Body of pancreas (tissue), 4 donors: ENCODE measurements at places on chromosomes 7 and 10. TPM values are rescaled to one million over a fixed set of nuclear protein-coding genes. Genes with fewer than 3 reads are reported as not detected.

DNA sequence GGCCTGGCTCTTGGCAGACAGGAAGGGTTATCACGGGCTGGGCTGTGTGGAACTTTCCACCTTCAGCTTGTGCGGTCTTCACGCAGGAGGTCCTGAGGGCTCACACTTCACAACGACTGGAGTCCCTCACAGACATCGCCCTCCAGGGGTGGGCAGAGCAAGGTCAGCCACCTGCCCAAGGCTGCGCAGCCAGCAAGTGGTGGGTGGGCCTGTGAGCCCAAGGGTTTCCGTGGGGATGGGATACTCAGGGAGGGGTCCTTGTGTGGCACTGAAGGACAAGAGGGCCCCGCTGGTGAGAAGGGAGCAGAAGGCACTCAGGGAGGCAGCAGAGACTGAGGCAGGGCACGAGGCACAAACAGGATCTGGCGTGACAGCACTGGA lies 22.0 kb downstream of the PDIA4 start:
- peaks cover 19% of the 10 kb centered on the region for H3K36me3 ChIP-seq
- H3K4me3 ChIP-seq = no peak overlapping the region
- H3K27ac ChIP-seq = no peak overlapping the region
- H3K27me3 ChIP-seq = no peaks in the 10 kb centered on the region

- H3K36me3 ChIP-seq = no peaks in the 10 kb centered on the region
- no peak overlapping the region for H3K4me3 ChIP-seq
- H3K4me1 ChIP-seq = no peaks in the 10 kb centered on the region
- DNase-seq = no peak
Measured at GRCh38 chr10:119090026-119090795, 9.6 kb upstream of the EIF3A start.

- H3K27ac ChIP-seq = no peak overlapping the region
- DNase-seq = no peak
- H3K36me3 ChIP-seq = no peaks in the 10 kb centered on the region
Measured at GRCh38 chr10:119325131-119325530, 117.8 kb downstream of the GRK5 start.

PAPOLB gene
- not detected for total RNA-seq

- no peaks in the 10 kb centered on the region for H3K4me1 ChIP-seq
- H3K27ac ChIP-seq = no peak overlapping the region
- H3K4me3 ChIP-seq = no peak overlapping the region
- no peaks in the 10 kb centered on the region for H3K27me3 ChIP-seq
Measured at GRCh38 chr7:7438851-7439250, 96.8 kb downstream of the COL28A1 start.

TDRD1 gene
- total RNA-seq = 0.99 TPM

GRCh38 chr10:14126697-14127440 lies 203.9 kb downstream of the FRMD4A start:
- no peak overlapping the region for H3K27ac ChIP-seq
- no peak overlapping the region for H3K4me3 ChIP-seq
- no peaks in the 10 kb centered on the region for H3K27me3 ChIP-seq
- H3K4me1 ChIP-seq = no peaks in the 10 kb centered on the region

DNA sequence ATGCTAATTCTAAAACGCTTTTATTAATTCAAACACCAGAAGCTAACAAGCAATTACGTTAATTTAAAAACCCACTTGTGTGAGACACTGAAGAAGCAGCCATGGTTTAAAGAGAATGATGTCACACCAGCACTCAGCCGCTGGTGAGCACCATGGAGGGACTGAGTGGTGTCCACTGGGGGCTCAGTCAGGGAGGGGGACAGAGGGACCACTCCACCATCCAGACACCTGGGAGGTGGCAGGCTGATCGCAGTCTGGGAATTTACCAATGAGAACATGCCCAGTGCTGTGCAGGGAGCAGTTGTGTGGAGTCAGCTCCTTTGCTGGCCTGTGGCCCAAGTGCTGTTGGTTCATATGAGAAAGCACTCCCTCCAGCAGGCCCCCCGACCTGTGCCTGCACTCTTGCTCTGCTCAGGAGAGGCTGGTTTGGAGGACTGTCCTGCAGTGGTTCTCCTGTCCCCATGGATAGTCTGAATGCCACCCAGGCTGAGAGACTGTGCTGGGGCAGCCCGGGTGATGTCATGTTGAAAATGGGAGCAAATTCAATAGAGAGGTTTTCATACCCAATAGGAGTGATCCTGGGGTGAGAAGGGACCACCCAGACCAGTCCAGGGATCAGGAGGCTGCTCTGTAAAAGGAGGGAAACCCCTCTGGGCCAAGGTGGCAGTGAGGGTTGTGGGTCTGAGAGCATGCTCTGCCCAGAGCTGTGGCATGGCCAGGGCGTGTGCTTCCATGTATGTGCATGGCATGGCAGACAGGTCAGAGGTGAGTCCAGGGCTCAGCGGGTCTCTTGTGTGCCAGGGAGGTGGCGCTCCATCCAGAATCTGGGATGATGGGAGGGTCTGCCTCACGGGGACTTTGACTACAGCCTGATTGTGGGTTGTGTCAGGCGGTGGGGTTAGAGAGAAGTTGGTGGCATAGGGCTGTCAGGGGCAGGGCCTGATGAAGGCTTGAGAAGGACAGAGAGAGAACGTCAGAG lies 12.7 kb downstream of the ADCY1 start:
- H3K36me3 ChIP-seq = no peaks in the 10 kb centered on the region
- H3K4me3 ChIP-seq = no peak overlapping the region
- H3K4me1 ChIP-seq = no peaks in the 10 kb centered on the region
- H3K27ac ChIP-seq = no peak overlapping the region

DNA sequence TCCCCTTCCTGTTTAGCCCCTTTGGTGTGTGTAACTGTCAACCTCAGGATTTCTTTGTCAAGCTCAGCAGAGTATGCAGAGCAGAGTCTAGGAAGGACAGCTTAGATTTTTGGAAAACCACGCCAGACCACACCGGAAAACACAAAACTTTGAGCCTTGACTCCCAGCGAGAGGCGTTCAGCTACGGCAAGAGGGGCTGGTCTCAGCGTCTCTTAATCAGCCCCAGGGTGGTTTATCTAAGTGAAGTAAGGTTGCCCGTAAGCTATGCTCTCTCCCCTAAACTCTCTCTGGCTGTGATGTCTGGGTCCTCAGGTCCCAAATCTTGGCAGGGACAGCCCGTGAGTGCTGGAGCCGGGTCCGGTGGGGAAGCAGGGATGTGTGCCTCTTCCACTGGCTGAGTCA lies 230.9 kb downstream of the KLF6 start:
- DNase-seq = no peak
- H3K27ac ChIP-seq = no peak overlapping the region
- H3K4me1 ChIP-seq = no peaks in the 10 kb centered on the region
- H3K36me3 ChIP-seq = no peaks in the 10 kb centered on the region
- no peaks in the 10 kb centered on the region for H3K27me3 ChIP-seq
- no peak overlapping the region for H3K4me3 ChIP-seq

GRCh38 chr7:70829221-70830059 lies 302.5 kb upstream of the GALNT17 start:
- no peaks in the 10 kb centered on the region for H3K36me3 ChIP-seq
- no peaks in the 10 kb centered on the region for H3K27me3 ChIP-seq
- peak; percentile 71 for DNase-seq
- H3K4me3 ChIP-seq = no peak overlapping the region
- H3K4me1 ChIP-seq = peaks cover 6% of the 10 kb centered on the region

MNX1 gene
- total RNA-seq = 39.6 TPM

CYP26A1 gene
- 5.6 TPM for total RNA-seq

DNA sequence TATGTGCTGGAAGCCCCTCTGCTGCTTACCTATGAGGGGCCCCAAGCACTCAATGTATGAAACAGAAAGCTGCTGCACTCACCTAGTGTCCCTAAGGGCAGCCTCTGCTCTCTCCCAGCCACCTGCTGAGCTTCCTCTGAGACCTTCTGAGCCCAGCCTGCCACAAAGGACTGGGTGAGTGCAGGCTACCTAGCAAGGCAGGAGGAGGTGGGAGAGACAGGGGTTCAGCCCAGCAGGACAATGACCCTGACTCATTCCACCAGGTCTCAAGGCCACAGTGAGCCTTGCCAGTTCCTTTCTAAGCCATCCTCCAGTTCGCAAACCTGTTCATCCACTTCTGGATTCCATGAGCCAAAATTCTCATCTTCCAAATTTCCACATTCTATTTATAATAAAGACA lies 16.3 kb downstream of the VOPP1 start:
- no peak for DNase-seq
- no peak overlapping the region for H3K4me3 ChIP-seq
- no peak overlapping the region for H3K27ac ChIP-seq
- H3K27me3 ChIP-seq = no peaks in the 10 kb centered on the region
- H3K4me1 ChIP-seq = peaks cover 10% of the 10 kb centered on the region

ZNF239 gene
- total RNA-seq = 4.9 TPM

GRCh38 chr7:136496551-136496950 lies 371.9 kb upstream of the CHRM2 start:
- no peaks in the 10 kb centered on the region for H3K4me1 ChIP-seq
- no peak overlapping the region for H3K27ac ChIP-seq
- no peak for DNase-seq
- no peaks in the 10 kb centered on the region for H3K27me3 ChIP-seq

- no peak for DNase-seq
- H3K27ac ChIP-seq = no peak overlapping the region
- H3K4me3 ChIP-seq = no peak overlapping the region
Measured at GRCh38 chr7:122715183-122715582, 12.5 kb upstream of the RNF148 start.

- DNase-seq = peak; percentile 49
- peaks cover 13% of the 10 kb centered on the region for H3K4me1 ChIP-seq
- no peaks in the 10 kb centered on the region for H3K27me3 ChIP-seq
- H3K4me3 ChIP-seq = no peak overlapping the region
Measured at GRCh38 chr10:18400201-18400905, 251.0 kb downstream of the NSUN6 start.

- no peaks in the 10 kb centered on the region for H3K36me3 ChIP-seq
- H3K4me1 ChIP-seq = peaks cover 30% of the 10 kb centered on the region
- H3K4me3 ChIP-seq = no peak overlapping the region
- H3K27ac ChIP-seq = no peak overlapping the region
Measured at GRCh38 chr7:4158441-4159153, 523.5 kb upstream of the FOXK1 start.

TMEM130 gene
- 0.52 TPM for total RNA-seq

DNA sequence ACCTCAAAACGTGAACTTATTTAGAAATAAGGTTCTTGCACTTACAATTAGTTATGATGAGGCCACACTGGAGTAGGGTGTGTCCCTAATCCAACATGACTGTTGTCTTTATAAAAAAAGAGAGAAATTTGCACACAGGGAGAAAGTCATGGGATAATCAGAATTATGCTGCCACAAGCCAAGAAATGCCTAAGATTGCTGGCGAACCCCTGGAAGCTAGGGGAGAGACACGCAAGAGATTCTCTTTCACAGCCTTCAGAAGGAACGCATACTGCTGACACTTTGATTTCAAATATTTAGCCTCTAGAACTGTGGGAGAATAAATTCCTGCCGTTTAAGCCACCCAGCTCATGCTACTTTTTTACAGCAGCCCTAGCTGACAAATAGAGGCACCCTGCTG lies 138.3 kb downstream of the CCDC71L start:
- no peaks in the 10 kb centered on the region for H3K4me1 ChIP-seq
- no peaks in the 10 kb centered on the region for H3K27me3 ChIP-seq
- H3K27ac ChIP-seq = no peak overlapping the region
- DNase-seq = no peak

DNA sequence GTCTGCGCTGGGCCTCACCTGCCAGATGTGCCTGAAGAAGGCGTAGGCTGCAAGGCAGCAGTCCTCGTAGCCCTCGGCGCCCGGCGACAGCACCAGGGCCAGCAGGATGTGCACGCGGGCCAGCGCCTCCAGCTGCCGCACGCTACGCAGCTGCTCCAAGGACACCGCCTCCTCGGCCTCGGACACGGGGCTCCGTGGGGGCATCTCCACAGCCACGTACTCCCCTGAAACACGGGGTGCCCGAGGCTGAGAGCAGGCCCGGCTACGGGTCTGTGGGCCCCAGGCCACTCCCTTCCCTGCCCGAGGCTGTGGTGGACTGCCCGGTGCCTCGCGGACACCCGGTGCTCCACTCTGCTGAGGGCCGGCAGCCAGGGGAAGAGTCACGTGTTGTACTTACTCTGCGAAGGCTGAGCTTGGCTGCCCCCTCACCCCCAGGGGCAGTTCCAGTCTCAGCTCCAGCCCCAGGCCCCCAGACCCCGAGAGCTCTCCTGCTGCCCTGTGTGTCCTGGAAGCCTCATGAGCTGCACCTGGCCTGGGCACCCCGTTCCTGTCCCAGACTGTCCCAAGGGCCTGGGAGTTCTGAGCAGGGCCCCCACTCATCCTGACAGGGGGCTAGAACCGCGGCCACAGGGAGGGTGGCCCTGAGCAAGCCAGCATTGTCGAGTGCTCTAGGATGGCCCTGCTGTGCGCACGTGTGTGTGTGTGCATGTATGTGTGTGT lies 62.8 kb downstream of the CFAP46 start:
- no peaks in the 10 kb centered on the region for H3K27me3 ChIP-seq
- peak; percentile 4 for DNase-seq

- H3K27me3 ChIP-seq = no peaks in the 10 kb centered on the region
- DNase-seq = no peak
- H3K4me1 ChIP-seq = no peaks in the 10 kb centered on the region
- no peak overlapping the region for H3K27ac ChIP-seq
- no peak overlapping the region for H3K4me3 ChIP-seq
- no peaks in the 10 kb centered on the region for H3K36me3 ChIP-seq
Measured at GRCh38 chr10:133190225-133190624, 30.2 kb downstream of the KNDC1 start.

GRCh38 chr10:126686268-126686667 lies 15.8 kb upstream of the C10orf90 start:
- DNase-seq = no peak
- H3K4me3 ChIP-seq = no peak overlapping the region
- no peak overlapping the region for H3K27ac ChIP-seq
- no peaks in the 10 kb centered on the region for H3K27me3 ChIP-seq
- H3K4me1 ChIP-seq = no peaks in the 10 kb centered on the region

- DNase-seq = no peak
- H3K4me1 ChIP-seq = no peaks in the 10 kb centered on the region
- no peaks in the 10 kb centered on the region for H3K27me3 ChIP-seq
- no peak overlapping the region for H3K4me3 ChIP-seq
Measured at GRCh38 chr10:129027906-129028305, 439.1 kb upstream of the MGMT start.

TMEM176A gene
- total RNA-seq = 7.6 TPM

CFAP58 gene
- 0.26 TPM for total RNA-seq

FOXI2 gene
- total RNA-seq = not detected

ELN gene
- total RNA-seq = 92.6 TPM

ZPBP gene
- total RNA-seq = not detected

GRCh38 chr10:76977046-76977445 lies 660.6 kb downstream of the KCNMA1 start:
- H3K4me3 ChIP-seq = no peak overlapping the region
- no peak for DNase-seq
- no peak overlapping the region for H3K27ac ChIP-seq
- H3K36me3 ChIP-seq = no peaks in the 10 kb centered on the region
- no peaks in the 10 kb centered on the region for H3K27me3 ChIP-seq

AASS gene
- 28.5 TPM for total RNA-seq

- peak; percentile 4 for DNase-seq
- no peaks in the 10 kb centered on the region for H3K27me3 ChIP-seq
- H3K4me1 ChIP-seq = no peaks in the 10 kb centered on the region
- no peak overlapping the region for H3K27ac ChIP-seq
Measured at GRCh38 chr7:27295236-27295635, 52.6 kb downstream of the EVX1 start.

DNA sequence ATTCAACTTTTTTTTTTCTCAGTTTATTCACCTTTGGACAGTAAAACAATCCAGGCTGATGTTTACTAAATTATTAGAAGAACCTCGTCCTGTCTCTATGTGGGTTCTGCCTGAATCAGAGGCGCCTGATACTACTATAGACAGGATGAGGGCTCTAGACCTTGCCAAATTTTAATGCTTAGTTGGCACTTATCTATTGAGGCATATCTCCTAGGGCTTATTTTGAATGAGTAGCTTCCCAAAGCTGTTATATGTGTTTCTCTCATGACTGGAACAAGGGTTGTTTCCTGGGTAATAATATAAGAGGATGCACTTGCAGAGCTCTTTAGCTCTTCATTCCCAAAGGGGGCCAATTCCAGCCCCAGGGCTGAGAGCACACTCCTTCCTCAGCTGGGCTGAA lies 23.6 kb downstream of the HECW1 start:
- H3K36me3 ChIP-seq = no peaks in the 10 kb centered on the region
- H3K27ac ChIP-seq = no peak overlapping the region
- H3K4me3 ChIP-seq = no peak overlapping the region
- H3K27me3 ChIP-seq = no peaks in the 10 kb centered on the region
